Lower lobe of right lung (tissue), 2 donors: ENCODE measurements at places on chromosomes 2 and 18. TPM values are rescaled to one million over a fixed set of nuclear protein-coding genes. Genes with fewer than 3 reads are reported as not detected.

MC4R gene
- 0.35 TPM for total RNA-seq

IL1F10 gene
- total RNA-seq = not detected

- no peak for DNase-seq
These were observed 486.8 kb downstream of the PARD3B start for GRCh38 chr2:205032093-205032551.

TRIM43 gene
- total RNA-seq = not detected

RAB6C gene
- not detected for total RNA-seq

GRCh38 chr2:85171916-85172315 lies 38.7 kb downstream of the TCF7L1 start:
- no peak for DNase-seq

GRCh38 chr18:35171315-35171987 lies 69.4 kb upstream of the ZNF397 start:
- no peak for DNase-seq

DNA sequence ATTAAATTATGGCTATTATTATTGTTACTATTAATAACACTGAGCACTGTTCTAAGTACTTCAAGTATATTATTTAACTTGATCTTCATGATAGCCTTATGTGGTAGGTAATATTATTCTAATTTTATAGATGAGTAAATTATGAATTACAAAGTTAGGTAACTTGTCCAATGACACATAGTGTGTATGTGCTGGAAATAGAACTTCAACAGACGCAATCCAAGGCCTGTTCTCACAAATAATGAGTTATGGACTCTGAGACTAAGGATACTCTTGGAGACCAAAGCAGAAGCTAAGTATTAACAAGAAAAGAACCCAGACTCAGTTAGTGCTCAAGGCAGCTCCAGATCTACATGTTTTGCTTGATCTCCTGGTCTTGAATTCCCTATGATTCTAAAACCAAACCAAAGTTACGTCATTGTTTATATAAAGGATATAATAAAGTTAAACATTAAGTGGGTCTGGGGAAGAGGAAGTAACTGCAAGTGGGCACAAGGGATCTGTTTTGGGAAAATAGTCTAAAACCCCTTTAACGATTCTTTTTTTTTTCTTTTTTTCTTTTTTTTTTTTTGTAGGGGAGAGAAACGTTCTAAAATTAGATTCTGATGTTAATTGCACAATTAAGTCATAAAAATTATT lies 211.3 kb downstream of the ERBB4 start:
- DNase-seq = no peak

DNA sequence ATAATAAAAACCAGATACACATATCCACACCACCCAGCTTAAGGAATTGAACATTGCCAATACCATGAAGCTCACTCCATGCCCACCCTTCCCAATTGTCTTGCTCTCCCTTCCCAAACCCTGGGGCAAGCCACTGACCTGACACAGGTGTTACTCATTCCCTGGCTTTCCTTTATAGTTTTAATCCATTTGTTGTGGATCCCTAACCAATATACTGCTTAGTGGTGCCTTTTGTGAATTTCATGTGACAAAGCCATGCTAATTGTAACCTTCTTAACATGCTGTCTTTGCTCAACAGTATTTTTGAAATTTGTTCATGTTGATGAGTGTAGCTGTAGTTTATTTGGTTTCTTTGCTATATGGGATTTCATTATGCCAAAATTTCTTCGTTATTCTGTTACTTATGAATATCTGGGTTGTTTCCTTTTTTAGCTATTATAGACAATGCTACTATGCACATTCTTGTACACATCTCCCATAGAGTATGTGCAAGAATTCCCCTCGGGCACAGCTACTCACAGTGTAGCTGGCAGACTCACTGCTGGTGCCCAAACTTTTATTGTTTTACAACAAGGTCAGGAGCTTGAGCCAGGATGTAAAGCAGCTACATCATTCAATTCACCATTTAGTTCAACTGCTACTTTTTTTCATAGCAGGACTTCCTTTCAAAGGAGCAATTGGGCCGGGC lies 90.8 kb upstream of the ATL2 start:
- no peak for DNase-seq

MLPH gene
- 394 TPM for total RNA-seq

GRCh38 chr18:50836521-50836957 lies 16.7 kb upstream of the MRO start:
- no peak for DNase-seq

ZAP70 gene
- 8.8 TPM for total RNA-seq

TUBA4B gene
- total RNA-seq = 3.5 TPM

DNA sequence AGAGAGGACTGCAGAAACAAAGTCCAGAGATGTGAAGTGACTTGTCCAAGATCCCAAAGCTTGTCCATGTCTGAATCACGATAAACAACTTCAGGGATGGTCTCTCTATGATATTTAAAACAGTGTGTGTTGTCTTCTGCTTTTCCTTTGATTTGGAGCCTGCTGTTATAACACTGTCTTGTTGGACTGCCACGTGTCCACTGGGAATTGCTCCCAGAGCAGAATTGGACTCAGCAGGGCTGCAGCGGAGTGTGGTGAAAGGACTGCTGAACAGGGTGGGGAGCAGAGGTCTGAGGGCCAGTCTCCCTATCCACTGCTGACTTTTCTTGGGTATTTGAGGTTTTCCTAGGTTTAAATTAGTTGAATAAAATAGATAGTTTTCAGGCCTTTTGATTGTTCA lies 68.3 kb downstream of the IL1R2 start:
- DNase-seq = no peak

- no peak for DNase-seq
These were observed 403.8 kb upstream of the HS6ST1 start for GRCh38 chr2:128722489-128722888.

- DNase-seq = no peak
These were observed 25.4 kb downstream of the SP100 start for GRCh38 chr2:230441227-230441897.

- no peak for DNase-seq
These were observed 331.6 kb downstream of the CPS1 start for GRCh38 chr2:210888035-210888434.

DNAJC10 gene
- total RNA-seq = 76.2 TPM

GREB1 gene
- 2.3 TPM for total RNA-seq

DNA sequence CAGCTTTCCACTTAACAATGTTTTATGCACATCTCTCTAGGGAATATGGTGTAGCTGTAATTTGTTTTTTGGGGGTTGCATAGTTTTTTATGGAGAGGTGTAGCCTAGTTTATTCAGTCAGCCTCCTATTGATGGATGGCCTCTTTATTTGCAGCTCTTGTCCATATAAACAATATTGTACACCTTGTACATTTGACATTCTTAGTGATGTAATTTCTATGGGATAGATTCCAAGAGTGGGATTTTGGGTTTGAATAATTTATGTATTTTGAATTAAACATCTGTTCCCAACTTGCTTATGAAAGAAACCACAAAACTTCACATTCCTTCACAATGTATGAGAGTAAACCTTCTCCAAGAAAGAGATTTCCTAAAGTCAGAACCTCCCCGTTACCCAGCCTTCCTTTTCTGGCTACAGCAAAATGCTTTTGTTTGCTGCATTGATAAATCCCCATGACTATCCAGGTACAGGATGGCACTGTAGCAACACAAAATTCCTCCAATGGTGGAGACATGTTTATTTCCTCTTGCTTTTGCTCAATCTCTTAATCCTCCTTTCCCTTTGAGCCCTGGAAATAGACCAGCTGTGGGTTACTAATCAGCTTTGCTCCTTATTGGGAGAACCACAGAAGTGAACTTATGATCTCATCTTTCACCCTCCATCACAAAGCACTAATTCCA lies 58.4 kb upstream of the GALR1 start:
- no peak for DNase-seq

- peak; percentile 75 for DNase-seq
These were observed 127.3 kb downstream of the RNF144A start for GRCh38 chr2:7044253-7045250.

DNA sequence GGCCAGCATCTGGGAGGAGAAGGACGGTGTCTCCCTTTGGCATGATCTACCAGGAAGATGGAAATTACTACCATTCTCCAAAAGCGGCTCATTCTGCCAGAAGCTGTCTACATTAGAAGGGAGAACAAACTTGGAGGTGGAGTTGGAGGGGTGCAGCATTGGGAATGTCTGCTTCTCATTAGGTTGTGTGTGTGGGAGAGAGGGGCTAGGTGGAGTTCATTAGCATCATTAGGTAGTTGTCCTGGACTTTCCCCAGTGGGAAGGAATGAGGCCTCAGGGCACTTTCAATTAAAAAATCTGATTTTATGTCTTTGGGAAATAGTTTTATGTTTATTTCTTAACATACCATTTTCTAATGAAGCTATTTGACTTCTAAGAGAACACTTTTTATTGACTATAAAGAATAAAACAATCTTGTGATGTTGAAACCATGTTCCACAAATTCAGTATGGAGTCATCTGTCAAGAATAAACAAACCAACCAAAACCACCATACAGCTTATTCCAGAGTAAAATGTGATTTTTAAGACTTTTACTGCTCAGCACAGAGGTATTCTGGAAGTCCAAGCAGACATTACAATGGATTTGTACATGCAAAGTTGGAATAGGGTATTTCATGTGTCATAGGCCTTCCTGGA lies 60.6 kb downstream of the VAPA start:
- no peak for DNase-seq

GRCh38 chr2:98847853-98848252 lies 88.2 kb downstream of the CRACDL start:
- no peak for DNase-seq

COL6A3 gene
- 114 TPM for total RNA-seq

DNA sequence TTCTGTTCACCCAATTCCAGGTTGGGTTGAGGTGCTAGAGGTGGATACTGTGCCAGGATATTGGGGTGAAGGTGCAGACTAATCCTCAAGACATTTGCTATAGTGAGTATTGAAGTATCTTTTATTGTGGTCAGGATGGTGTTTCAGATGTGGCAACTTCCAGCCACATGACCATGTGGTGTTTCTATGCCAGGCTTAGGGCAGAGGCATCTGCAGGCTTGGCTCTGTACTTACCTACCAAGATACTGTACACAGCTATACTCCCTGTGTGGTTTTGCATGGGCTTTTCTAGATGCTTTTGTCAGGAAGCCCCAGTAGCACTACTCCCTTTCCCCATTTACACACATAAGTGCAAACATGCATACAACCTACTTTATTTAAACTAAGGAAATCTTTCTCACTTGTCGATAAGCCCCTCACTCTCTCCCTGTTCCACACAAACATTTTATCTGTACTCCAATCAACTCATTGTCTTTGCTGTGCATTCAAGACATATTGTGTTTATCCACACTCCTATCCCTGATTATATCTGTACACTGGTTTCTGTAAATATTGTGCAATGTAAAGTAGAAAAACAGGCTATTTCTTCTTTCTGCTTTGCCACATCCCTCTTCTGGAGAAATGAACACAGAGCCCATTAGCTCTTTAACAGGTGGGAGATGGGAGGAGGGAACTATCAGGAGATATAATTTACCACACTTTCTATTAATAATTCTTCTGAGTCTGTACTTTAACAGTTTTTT lies 12.3 kb downstream of the ARL6IP6 start:
- DNase-seq = no peak

HTR2B gene
- total RNA-seq = 0.65 TPM

GRCh38 chr2:181454686-181455450 lies 2.3 kb upstream of the ITGA4 start:
- no peak for DNase-seq

VAMP8 gene
- total RNA-seq = 272 TPM

ABCG5 gene
- not detected for total RNA-seq

DNA sequence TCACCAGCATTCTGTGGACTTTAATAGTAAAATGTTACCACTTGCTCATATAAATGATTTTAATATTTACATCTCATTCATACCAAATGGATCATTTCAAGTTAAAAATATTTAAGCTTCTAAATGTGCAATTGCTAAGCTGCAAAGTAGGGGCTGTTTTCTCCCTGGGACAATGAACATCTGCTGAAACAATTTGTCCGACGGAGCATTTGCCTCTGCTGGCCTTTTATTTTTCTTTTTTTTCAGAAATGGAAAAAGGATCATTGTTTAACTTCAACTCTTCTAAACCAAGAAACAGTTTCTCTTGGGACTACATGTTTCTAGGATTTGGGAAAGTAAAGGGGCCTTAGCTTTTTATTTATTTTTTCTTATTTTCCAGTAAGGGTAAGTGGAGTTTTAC lies 43.8 kb upstream of the ITPRID2 start:
- DNase-seq = no peak

SLC23A3 gene
- total RNA-seq = 3.4 TPM
